Stimulated activated CD4-positive, alpha-beta T cell treated with anti-CD3 and anti-CD28 coated beads, TNF-alpha, amount 100 ng/mL, for 4 hours (primary cell): ENCODE measurements at places on chromosomes 3 and 15.

- no peak for DNase-seq
These were observed 40.5 kb downstream of the KLF13 start for GRCh38 chr15:31367021-31367729.

DNA sequence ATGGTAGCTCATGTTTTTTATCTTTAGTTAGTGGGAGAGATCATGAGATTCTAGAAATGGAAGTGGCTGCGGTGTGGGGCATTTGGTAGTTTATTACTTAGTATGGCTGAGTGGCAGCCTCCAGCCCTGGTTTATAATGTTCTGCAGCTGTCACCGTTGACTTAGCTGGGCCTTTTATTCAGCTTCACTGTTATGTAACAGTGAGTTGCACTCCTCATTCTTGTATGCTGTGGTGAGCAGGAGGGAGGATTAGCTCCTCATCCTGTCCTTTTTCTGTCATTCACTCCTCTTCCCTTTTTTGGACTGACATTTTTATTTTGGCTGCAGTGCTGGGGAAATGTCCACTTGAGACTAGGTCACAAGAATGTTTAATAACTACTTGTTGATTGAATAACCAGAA, 29.5 kb downstream of the RAD54L2 start:
- no peak for DNase-seq

DNA sequence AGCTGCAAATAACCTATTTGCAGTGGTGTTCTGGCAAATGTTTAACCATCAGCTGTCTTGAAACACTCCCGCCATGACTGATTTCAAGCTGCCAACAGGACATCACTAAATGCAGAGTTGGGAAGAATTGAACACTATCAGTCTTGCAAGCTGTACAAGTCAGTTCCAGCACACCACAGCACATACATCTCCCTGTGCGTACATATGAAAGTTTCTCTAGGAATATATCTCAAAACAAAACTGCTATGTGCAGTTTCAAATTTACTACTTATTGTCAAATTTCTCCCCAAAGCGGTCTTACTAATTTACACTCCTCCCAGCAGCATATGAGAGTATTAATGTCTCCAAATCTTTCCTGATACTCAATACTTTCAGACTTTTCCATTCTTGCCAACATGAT, 30.4 kb upstream of the CORO2B start:
- no peak for DNase-seq

DNA sequence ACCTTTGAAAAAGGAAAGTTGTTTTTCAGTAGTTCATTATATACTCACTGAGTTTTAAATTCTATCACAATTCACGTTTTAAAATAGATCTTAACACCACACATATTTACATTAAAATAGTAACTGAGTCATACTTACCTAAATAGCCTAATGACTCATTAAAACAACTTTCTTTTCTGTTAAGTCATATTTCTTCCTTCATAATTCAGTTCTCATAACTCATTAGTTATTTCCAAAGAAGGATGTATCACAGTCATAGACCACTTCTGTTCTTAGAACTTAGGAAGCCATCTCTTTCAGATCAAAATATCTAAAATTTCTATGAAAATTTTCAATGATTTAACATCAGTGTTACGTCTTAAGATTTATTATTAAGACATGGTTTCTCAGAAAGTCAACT, 885.9 kb downstream of the FHIT start:
- no peak for DNase-seq

DNA sequence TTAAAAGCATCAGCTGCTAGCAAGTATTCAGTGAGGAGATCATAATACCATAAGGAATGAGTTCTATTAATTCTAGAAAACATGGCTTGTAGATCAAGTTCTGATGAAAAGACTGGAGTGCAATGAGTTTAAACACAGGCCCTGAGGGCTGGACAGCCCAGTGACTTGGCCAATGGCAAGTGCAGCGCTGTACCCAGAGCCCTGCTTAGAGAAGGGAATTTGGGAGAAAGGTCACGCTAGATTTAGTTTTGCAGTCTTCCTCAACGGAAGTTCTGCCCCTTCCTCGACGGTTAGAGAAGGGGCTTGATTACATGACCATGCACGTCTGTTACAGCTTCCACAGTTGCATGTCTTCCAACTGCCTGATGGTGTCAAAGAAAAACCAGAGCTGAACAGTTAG, 4.0 kb downstream of the TMEM212 start:
- DNase-seq = no peak

GRCh38 chr3:181721046-181721875, 9.5 kb downstream of the SOX2 start:
- no peak for DNase-seq
